GM12878 (cell line): ENCODE measurements at places on chromosomes 6 and 20. TPM values are rescaled to one million over a fixed set of nuclear protein-coding genes. Genes with fewer than 3 reads are reported as not detected.

DNA sequence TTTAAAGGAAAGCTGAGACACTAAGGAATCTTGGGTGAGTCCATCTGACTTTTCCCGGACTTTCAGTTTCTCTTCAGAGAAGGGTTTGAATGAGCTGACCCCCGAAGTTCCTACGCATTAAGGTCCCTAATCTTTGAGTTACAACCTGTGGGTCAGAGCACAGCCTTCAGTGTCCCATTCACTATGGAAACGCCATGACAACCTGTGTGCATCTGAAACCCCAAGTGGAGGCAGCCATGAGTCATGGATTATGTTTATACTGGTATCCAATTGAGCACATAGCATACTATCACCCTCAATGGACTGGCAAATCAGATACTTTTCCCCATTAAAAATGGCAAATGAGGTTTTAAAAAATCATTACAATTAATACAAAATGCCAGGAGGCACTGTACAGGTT, 11.4 kb downstream of the MYLK4 start:
- H3K4me1 ChIP-seq: 0 out of 2 replicates have a peak, but pooled peaks cover 2% of the 10 kb centered on the region
- H3K27ac ChIP-seq: no peak overlapping the region
- H3K4me3 ChIP-seq: no peak overlapping the region
- H3K36me3 ChIP-seq: no peaks in the 10 kb centered on the region
- H3K27me3 ChIP-seq: peaks cover 3% of the 10 kb centered on the region
- no peak for DNase-seq

DNA sequence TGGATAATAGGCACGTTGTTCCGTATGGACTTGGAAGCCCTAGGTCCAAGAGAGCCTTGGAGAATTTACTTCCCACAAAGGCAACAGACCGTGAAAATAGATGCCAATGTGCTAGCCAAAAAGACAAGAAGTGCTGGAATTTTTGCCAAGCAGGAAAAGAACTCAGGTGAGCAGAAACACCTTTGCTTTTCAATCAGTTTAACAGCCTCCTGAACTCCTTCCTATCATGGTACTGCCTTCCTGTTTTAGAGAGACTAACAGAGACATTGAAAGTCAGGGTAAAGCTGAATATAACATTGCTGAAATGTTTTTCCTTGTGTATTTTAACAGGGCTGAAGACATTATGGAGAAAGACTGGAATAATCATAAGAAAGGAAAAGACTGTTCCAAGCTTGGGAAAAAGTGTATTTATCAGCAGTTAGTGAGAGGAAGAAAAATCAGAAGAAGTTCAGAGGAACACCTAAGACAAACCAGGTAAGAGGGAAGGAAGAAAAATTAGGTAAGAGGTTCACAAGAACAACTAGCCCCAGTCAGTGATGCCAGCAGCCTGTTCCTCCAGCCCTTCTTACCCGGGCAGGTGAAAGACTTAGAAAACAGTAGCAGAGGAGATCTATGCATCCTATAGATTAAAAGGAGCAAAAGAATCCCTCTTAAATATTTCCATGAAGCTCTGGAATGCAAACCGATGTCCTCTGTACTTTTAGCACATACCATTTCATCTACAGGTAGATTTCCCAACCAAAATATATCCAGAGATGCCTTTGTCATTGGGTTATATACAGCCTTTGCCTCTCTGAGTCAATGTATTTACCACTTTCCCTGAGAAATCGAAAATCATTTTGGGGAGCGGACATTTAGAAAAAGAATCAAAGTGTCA, 4.0 kb downstream of the EDN1 start:
- no peak for DNase-seq
- H3K36me3 ChIP-seq: no peaks in the 10 kb centered on the region
- no peak overlapping the region for H3K27ac ChIP-seq
- peaks cover 8% of the 10 kb centered on the region for H3K4me1 ChIP-seq
- H3K4me3 ChIP-seq: no peak overlapping the region

OSER1 gene
- total RNA-seq: 20.4 and 21.6 TPM in 2 replicates

- DNase-seq: no peak
- H3K27me3 ChIP-seq: no peaks in the 10 kb centered on the region
- H3K4me1 ChIP-seq: no peaks in the 10 kb centered on the region
- no peaks in the 10 kb centered on the region for H3K36me3 ChIP-seq
- no peak overlapping the region for H3K27ac ChIP-seq
Measured at GRCh38 chr6:117534974-117535373, 52.5 kb downstream of the DCBLD1 start.

ADTRP gene
- 1.7 and 2.5 TPM in 2 replicates for total RNA-seq

CHRNA4 gene
- total RNA-seq: 0.21 and 0.41 TPM in 2 replicates

DNA sequence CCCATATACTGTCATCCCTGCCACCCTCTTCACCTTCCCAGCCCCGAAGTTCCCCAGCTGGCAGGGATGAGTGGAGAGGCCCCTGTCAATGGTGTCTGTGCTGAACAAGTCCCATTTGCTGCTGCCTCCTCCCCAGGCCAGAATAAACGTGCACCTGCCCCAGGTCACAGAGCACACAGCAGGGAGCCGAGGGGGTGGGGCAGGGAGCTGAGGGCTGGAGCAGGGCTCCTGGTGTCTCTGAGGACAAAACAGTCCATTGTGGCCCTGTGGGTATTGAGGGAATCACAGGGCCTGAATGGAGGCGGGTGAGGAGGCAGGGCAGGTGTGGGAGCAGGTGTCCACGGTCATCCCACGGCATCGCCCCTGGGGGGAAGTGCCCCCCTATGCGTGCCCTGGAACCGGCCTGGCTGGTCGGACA, 55.8 kb downstream of the SNAI1 start:
- peaks cover 10% of the 10 kb centered on the region for H3K4me1 ChIP-seq
- H3K27me3 ChIP-seq: no peaks in the 10 kb centered on the region
- H3K4me3 ChIP-seq: no peak overlapping the region
- DNase-seq: no peak
- no peak overlapping the region for H3K27ac ChIP-seq

MOXD1 gene
- 0.87 and 1.3 TPM in 2 replicates for total RNA-seq

TMEM244 gene
- not detected in 2 replicates for total RNA-seq

GRCh38 chr6:22601984-22602383, 32.6 kb downstream of the HDGFL1 start:
- H3K36me3 ChIP-seq: no peaks in the 10 kb centered on the region
- H3K27ac ChIP-seq: no peak overlapping the region
- no peaks in the 10 kb centered on the region for H3K27me3 ChIP-seq
- DNase-seq: no peak
- no peak overlapping the region for H3K4me3 ChIP-seq

DNA sequence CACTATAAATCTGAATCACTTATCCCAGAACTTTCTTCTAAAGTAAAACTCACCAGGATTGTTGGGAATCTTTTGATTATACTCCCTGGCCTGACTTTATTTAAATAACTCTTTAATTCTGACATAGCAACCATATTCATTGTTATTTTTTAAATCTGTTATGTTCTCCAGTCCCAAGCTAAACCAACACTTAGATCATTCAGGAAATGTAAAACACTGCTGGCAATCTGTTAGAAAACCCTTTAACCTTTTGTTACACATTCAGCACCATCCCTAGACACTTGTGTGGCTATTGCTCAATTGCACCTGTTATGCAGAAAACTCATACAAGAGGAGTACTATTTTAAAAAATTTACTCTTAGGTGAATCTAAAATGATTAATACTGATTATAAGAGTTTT, 101.8 kb upstream of the NHSL1 start:
- no peak for DNase-seq
- H3K27ac ChIP-seq: no peak overlapping the region
- no peaks in the 10 kb centered on the region for H3K36me3 ChIP-seq
- H3K4me3 ChIP-seq: no peak overlapping the region

MAFB gene
- not detected in 2 replicates for total RNA-seq

DNA sequence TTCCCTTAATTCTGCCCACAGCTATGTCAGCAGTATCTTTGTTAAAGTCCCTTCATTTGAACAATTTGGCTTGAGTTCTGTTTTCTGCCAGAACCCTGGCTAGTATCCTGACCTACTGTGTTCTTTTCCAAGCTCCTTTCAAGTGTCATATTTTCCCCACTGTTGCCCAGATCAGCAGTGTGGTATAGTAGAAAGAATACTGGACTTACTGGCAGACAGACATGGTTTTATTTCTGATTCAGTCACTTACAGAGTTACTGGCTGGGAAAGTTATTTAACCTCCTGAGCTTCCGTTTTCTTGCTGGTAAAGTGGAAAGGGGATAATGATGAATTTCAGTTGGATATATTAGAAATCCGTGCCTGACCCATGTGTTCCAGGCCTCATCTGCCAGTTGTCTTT, 39.8 kb upstream of the RAB23 start:
- H3K4me3 ChIP-seq: no peak overlapping the region
- no peaks in the 10 kb centered on the region for H3K27me3 ChIP-seq
- no peaks in the 10 kb centered on the region for H3K36me3 ChIP-seq
- DNase-seq: no peak
- no peak overlapping the region for H3K27ac ChIP-seq

CPNE5 gene
- 38.4 and 39.1 TPM in 2 replicates for total RNA-seq

TSHZ2 gene
- total RNA-seq: 0.27 and 0.36 TPM in 2 replicates

DDX43 gene
- 0.08 TPM in 1 of 2 replicates, not detected in the other for total RNA-seq

GRCh38 chr20:3898639-3899038, 9.5 kb downstream of the PANK2 start:
- no peak for DNase-seq
- H3K36me3 ChIP-seq: peaks cover 5% of the 10 kb centered on the region; the same call in 1 of the 2 replicates

DNA sequence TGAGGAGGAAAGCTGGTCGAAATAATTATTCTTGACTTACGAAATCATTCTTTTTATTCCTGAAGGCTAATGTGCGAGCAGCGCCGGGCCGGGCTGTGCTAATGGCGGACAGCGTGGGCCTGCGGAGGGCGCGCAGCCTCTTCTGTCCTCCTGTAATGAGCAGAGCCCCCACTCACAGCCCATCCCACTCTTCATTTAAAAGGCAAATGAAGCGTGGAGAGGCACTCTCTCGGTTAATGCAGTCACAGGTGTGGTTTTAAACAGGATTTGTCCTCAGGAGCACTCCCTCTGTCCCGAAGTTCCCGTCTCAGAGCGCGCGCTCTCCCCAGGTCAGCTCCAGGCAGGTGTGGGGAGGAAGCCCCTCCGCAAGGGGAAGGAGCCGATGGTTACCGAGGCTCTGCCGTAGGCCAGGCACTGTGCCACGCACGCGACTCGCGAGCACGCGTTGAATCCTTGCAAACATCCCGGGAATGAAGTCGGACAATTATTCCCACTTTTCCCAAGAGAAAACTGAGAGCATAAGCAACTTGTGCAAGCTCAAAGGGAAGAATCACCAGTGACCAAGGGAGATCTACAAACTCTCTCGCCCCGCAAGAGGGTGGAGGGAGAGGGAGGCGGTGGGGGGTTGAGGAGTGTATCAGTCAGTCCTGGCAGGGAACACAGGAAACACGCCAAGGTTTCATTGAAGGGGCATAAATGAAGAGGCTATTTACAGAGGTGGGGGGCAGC, 35.5 kb upstream of the ZFAND3 start:
- H3K36me3 ChIP-seq: no peaks in the 10 kb centered on the region
- peaks cover 21% of the 10 kb centered on the region for H3K4me1 ChIP-seq
- peak overlapping the region; percentile 58 for H3K4me3 ChIP-seq
- no peak overlapping the region for H3K27ac ChIP-seq
- no peaks in the 10 kb centered on the region; the same call in 1 of the 2 replicates for H3K27me3 ChIP-seq
- DNase-seq: no peak

- no peaks in the 10 kb centered on the region for H3K36me3 ChIP-seq
- H3K27ac ChIP-seq: no peak overlapping the region
- H3K27me3 ChIP-seq: no peaks in the 10 kb centered on the region
- DNase-seq: no peak
- H3K4me1 ChIP-seq: no peaks in the 10 kb centered on the region
Measured at GRCh38 chr6:22636452-22636851, 67.1 kb downstream of the HDGFL1 start.

GRCh38 chr6:70371454-70372105, 41.7 kb upstream of the FAM135A start:
- no peaks in the 10 kb centered on the region for H3K36me3 ChIP-seq
- no peak overlapping the region for H3K4me3 ChIP-seq
- no peak for DNase-seq
- no peak overlapping the region for H3K27ac ChIP-seq
- H3K4me1 ChIP-seq: no peaks in the 10 kb centered on the region

DNA sequence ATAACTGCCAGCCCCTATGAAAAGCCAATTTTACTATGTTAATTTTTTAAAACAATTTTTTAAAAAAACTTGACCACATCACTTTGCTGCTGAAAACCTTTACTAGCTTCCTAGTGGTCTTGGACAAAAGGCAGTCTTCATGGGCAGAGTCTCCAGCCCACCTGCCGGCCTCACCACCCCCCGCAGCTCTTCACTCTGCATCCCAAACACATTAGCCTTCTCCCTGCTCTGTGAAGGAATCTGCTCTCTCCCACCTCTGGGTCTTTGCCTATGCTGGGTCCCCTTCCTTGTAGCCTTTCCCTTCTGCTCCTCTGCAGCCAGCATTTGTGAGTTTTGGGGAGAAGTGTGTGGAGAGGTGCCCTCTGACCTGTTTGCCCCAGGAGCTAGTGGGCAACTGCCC, 170.7 kb upstream of the MLN start:
- H3K4me1 ChIP-seq: no peaks in the 10 kb centered on the region
- no peak overlapping the region for H3K4me3 ChIP-seq
- no peak overlapping the region for H3K27ac ChIP-seq
- peaks cover 6% of the 10 kb centered on the region for H3K27me3 ChIP-seq

GRCh38 chr6:133952815-133953633, at the start of gene TBPL1:
TSS of gene TBPL1 (plus strand) at chr6:133953224. CDS start at chr6:133980126, 26,902 bp downstream.
- DNase-seq: peak; percentile 90
- H3K4me1 ChIP-seq: peaks cover 11% of the 10 kb centered on the region
- peak within 1 kb of the TSS; percentile 74 for H3K27ac ChIP-seq
- peak within 1 kb of the TSS; percentile 88 for H3K4me3 ChIP-seq
- no peaks in the 10 kb centered on the region for H3K27me3 ChIP-seq

DNA sequence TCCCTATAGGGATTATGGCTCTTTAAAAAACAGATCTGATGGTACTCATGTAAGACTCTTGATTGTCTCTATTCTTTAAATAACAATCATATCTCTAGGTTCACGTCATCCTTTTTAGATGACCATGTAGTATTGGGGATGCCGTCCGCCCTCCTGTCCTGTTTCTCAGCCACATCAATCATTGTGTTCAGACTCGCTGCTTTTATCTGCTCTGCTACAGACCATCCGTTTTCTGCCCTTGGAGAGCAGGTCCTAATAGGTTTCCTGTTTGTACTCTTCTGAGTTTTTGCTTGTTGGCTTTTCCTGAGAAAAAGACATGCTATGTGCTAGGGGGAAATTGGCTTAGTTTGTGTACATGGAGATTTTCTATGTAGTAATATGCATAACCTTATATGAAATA, 76.8 kb downstream of the SASH1 start:
- no peaks in the 10 kb centered on the region for H3K27me3 ChIP-seq
- no peaks in the 10 kb centered on the region for H3K36me3 ChIP-seq
- no peak overlapping the region for H3K27ac ChIP-seq
- no peaks in the 10 kb centered on the region for H3K4me1 ChIP-seq
- DNase-seq: no peak

FIG4 gene
- 10.6 and 11.2 TPM in 2 replicates for total RNA-seq

- H3K27me3 ChIP-seq: no peaks in the 10 kb centered on the region
- H3K27ac ChIP-seq: no peak overlapping the region
- DNase-seq: no peak
- H3K36me3 ChIP-seq: no peaks in the 10 kb centered on the region
Measured at GRCh38 chr20:44467289-44467883, 8.3 kb upstream of the TTPAL start.
